ENCODE measurements at places on chromosomes 6 and 20.

DNA sequence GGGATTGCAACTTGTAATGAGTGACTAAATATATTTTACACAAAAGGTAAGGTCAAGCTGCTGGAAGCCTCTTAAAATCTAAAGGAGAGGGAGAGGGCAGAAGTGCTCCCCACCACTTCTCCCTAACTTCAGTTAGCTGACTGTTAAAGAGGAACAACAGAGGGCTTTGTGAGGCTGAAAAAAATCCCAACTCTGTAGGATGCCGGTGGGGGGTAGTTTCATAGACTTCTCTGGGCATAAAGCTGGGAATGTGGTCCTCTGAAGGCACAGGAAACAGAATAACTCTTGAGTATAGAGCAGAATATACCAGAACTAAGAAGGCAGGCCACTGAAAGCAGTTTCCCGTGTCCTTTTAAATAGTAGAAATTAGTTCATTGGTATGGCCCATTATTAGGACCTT lies 71.6 kb downstream of the KIF6 start:
- no peak for DNase-seq

DNA sequence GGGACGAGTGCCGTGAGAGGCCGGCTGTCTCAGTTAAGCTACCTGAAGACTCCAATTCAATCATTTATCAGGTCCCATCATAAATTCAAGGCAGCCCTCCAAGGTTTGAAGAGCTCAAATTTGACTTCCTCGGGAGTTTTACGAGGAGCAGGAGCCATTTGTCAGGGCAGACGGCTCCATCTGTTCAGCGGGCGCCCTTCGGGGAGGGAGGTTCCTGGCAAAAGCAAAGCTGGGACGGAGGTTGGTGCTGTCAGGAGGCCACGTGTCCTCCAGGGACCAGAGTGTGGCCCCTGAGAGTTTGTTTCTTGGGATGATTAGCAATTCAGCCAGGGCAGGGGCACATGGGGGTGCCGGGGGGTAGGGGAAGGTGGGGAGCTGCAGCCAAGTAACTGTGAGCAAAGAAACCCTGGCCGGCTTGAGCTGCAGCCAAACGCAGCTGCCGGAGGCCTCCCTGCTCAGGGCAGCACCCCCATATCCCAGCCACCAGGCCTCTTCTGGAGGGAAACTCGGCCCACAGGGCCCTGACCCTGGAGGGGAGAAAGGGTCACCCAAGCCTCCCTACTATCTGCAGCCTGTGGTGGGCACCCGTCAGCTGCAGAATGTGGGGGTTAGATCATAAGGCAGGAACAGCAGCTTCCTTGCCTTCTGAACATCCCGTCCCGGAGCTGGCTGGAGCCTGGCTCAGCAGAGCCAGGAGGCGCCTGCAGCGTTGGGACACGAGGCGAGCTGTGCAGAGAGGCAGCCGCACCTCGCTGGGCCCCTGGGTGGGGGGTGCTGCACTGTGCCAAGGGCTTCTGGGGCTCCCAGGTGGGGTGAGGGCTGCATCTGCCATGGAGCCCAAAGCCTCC lies 63.6 kb upstream of the GATA5 start:
- no peak for DNase-seq

- no peak for DNase-seq
Measured at GRCh38 chr6:52305948-52306767, 21.6 kb upstream of the MCM3 start.

- no peak for DNase-seq
Measured at GRCh38 chr6:89026151-89026550, 54.4 kb upstream of the PNRC1 start.

- no peak for DNase-seq
Measured at GRCh38 chr20:5674176-5674660, 76.0 kb upstream of the SHLD1 start.

GRCh38 chr6:2917065-2917464 lies 14.0 kb upstream of the SERPINB9 start:
- DNase-seq, result no peak

- DNase-seq, result no peak
Measured at GRCh38 chr6:48833916-48834315, 629.1 kb downstream of the MMUT start.
